ENCODE measurements at places on chromosomes 7 and 10. TPM values are rescaled to one million over a fixed set of nuclear protein-coding genes. Genes with fewer than 3 reads are reported as not detected.

VWC2 gene
- total RNA-seq: not detected

TAS2R41 gene
- total RNA-seq: not detected

ZNF680 gene
- 13.6 TPM for total RNA-seq

CDC14C gene
- not detected for total RNA-seq

NUTM2E gene
- 0.23 TPM for total RNA-seq

DNA sequence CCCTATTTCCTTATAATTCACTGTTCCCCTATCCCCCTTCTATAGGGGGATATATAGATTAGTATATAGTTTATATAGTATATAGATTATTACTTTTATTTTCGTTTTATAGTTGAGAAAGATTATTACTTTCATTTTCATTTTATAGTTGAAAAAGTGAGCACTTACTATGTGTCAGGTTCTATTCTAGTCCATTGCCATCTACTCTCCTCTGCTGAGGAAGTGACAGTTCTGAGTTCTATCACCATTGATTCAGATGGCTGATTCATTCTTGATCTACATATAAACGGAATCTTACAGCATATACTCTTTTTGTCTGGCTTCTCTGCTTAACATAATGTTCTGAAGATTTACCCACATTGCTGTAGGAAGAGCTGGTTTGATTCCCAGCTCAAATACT lies 20.7 kb upstream of the CAV2 start:
- no peaks in the 10 kb centered on the region for H3K4me1 ChIP-seq
- DNase-seq: no peak
- H3K36me3 ChIP-seq: no peaks in the 10 kb centered on the region
- no peak overlapping the region for H3K4me3 ChIP-seq
- H3K27ac ChIP-seq: no peak overlapping the region

DNA sequence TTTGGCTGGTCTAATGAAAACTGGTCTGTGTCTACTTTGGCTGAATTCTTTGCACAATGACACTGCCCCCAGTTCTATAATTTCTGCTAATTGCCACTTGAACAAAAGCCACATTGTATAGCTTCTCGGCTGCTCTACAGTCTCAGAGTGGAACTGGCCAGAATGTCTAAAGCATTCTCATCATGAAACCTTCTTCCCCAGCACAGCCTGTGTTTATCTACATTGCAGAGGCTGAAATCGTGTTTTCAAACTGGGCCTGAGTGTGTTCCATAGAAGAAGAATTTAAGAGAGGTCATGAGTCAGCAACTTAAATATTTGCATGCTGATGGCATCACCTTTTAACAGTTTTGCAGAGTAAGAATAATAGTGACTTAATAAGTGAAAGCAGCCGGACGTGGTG lies 177.2 kb downstream of the BUB3 start:
- H3K27ac ChIP-seq: no peak overlapping the region
- no peaks in the 10 kb centered on the region for H3K36me3 ChIP-seq
- no peak overlapping the region for H3K4me3 ChIP-seq
- peaks cover 4% of the 10 kb centered on the region for H3K27me3 ChIP-seq

DNA sequence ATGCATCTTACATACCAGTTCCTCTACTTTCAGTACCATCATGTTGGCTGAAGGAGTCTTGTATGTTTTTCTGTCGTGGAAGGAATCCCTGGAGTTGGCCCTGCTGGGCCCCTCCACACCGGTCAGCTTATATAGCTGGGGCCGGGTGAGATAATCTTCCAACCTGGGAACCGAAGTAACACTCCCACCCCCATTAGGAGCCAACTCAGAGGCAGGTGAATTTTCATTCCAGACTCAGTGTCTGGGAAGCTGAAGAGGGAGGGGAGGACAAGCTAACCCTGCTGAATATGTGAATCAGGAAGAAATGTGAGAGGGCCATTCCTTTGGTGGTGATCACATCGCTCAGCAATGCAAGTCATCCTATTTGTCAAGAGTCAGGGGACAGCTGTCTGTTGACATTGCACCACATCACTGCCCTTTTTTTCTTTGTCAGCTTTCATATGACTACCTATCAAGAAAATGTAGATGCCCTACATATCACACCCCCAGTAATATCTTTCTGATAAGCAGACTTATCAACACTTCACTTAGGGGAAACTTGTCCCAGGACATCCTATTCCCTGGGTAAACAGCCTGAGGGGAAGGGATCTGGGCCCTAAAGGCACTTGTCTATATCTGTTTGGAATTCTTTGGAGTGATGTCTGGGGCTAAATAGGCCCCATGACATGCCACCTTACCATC lies at the start of gene ANKRD1:
Gene ANKRD1 (minus strand): TSS at position 102 of the 681 bp plus-strand sequence. CDS start 60 bp downstream, at position 42.
- H3K4me3 ChIP-seq: no peak within 1 kb of the TSS
- H3K36me3 ChIP-seq: no peaks in the 10 kb centered on the region

DNA sequence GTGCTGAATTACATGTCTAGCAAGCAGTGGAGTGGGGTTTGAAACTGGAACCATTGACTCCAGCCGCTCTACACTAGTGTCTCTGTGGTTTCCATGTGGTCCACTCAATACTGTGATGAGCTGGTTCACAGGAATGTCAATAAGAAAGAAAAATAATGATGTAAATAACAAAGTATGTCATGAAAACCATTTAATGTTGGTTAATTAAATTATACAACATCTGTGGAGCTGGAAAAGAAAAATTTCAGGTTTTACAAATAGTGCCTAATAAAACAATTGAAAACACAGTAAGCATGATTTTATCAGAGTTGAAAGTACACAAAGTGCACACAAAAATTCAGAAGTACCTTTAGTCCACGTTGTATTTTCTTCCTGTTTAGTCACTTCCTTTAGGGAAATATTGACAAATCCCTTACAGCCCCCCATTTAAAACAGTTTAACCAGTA lies 28.7 kb upstream of the NAMPT start:
- DNase-seq: peak; percentile 29
- peaks cover 23% of the 10 kb centered on the region for H3K27me3 ChIP-seq
- H3K4me1 ChIP-seq: peaks cover 20% of the 10 kb centered on the region
- peak overlapping the region; percentile 60 for H3K27ac ChIP-seq
- H3K36me3 ChIP-seq: peaks cover 6% of the 10 kb centered on the region
